IPS DF 6.9 (cell line): ENCODE measurements at places on chromosomes 7 and 10.

DNA sequence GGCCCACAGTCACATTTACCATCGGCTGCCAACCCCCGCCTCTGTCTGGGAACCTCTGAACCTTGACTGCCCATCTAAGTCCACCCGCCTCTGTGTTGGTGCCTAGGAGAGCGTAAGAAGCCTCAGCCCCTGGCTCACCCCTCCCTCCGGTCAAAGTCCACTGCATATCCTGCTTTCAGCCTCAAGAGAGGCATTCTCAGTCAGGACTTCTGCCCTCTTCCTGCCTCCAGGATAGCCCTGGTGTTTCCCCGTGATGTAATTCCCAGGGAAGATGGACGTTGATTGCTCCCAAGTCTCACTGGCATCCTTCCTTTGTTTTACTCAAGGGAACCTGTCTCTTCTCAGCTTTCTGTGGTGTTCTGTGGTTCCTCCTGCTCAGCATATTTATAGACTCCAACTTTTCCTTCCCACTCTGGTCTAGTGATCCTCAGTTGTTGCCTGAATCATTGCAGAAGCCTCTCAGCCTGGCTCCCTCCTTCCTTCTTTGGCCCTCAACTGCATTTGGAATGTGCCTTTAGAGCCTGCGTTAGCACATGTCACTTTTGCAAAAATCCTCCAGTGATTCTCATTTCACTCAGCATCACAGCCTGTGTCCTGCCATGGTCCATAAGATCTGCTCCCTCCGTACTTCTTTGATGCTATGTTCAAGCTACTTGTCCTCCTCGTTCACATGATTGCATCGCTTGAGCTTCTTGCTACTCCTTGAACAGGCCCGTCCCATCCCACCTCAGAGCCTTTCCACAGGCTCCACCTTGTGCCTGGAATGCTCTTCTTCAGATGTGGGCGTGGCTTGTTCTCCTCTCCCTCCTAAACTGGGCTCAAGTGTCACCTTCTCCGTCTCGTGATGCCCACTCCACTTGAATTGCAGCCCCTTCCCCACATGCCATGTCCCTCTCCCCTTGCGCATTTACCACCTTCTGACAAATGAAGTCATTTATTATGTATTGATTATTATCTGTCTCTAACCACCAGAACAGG is 124.2 kb downstream of the PLPP4 start:
- DNase-seq = no peak

DNA sequence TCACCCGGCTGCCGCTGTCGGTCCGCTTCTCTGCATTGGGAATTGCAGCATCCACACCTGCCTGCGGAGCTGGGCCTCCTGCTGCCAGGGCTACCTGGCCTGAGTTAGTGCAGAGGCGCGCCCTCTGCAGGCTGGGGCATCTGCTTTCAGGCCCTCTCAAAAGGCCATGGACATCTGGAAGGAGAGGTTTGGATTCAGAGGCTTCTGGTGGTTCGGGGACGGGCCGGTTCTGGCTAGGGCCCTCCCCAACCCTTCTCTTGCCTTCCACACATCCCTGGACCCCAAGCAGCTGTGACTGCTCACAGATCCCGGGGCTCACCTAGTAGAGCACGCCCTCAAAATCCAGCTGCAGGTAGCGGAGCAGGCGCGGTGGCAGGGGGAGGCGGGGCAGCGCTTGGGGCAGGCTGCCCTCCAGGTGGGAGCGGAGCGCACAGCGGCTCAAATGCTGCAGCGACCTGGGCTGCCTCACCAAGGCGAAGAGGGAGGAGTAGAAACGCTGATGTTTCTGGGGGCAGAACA is 8.4 kb upstream of the GBX1 start:
- no peak for DNase-seq

GRCh38 chr10:69045441-69046300 is 42.2 kb upstream of the SRGN start:
- no peak for DNase-seq

GRCh38 chr10:78867555-78867939 is 201.2 kb upstream of the ZMIZ1 start:
- DNase-seq = no peak

GRCh38 chr7:66353547-66353946 is 148.4 kb downstream of the TPST1 start:
- DNase-seq = no peak

- no peak for DNase-seq
Observed at GRCh38 chr10:680146-680545, 9.3 kb downstream of the DIP2C start.

DNA sequence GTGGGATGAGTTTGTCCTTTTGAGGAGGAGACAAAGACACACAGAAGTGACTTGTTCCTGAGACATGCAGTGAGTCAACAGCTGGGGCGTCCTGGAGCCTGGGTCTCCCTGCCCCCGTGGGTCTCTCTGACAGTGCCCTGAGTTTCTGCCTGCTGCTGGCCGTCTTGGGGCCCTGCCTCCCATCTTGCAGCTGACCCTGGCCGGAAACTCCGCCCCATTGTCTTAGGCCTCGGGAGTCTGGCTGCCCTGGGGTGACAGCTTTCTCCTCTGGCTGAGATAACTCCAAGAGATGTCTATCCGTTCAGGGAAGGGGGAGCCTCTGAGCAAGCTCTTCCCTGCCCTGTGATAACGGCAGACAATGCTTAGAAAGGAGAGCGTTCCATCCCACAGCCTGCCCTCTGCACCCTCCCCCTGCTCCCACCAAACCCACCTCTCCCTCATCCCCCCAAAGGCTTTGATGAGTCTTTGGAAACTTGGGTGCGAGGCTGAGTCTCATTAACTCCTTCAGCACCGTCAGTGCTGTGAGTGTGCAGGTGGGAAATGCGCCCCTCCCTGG is 69.5 kb upstream of the PODXL start:
- no peak for DNase-seq

- no peak for DNase-seq
Observed at GRCh38 chr7:112020800-112021199, 185.4 kb downstream of the DOCK4 start.

GRCh38 chr10:131636116-131636515 is 264.7 kb upstream of the PPP2R2D start:
- DNase-seq = no peak

GRCh38 chr7:149880638-149881311 is 7.0 kb downstream of the ATP6V0E2 start:
- no peak for DNase-seq

DNA sequence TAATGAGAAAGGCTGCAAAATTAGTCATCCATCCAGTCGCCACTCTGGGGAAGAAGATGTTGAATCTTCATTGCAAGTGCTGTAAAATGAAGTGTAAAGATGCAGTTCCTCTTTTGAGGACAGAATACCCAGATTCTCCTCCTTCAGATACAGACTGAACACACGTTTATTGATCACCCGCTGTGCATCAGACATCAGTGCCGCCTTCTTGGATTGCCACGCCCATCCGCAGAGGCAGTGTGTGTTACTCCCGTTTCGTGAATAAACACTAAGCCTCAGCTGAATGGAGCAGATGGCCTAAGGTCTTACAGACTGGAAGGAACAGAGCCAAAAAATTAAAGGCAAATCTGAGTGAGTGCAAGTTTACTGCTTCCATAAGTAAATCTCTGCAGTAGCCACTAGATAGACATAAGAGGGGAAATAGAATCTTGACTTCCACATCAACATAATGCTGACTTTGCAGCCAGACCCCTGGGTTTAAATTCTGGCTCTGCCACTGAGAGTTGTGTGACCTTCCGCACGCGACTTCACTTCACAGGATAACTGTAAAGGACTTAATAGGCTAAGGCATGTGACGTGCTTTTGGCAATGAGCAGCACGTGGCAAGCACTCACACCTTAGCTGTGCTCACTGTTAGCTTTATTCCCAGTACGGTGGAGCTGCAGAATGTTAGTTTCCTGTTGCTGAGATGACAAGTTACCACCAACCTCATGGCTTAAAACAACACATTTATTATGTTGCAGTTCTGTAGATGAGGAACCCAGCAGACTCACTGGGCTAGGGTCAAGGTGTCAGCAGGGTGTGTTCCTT is 285.9 kb downstream of the CELF2 start:
- no peak for DNase-seq

DNA sequence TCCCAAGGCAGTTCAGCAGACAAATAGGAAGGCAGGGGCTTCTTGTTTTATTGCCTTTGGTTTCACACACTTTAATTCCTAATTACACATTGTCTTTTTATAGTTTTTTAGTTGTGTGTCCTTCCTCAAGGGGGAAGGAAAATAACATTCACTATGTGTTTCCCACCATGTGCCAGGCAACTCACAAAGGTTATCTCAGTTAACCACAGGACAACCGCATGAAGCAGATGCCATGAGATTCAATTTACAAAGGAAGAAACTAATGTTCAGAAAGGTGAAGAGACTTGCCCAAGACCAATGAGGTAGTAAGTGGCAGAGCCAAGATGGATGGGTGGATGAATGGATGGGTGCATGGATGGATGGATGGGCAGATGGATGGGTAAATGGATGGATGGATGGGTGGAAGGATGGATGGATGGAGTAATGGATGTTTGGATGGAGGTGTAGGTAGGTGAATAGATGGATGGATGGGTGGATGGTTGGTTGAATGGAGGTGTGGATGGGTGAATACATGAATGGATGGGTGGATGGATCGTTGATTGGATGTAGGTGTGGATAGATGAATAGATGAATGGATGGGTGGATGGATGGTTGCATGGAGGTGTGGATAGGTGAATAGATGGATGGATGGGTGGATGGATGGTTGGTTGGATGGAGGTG is 77.9 kb downstream of the ARHGAP22 start:
- no peak for DNase-seq

DNA sequence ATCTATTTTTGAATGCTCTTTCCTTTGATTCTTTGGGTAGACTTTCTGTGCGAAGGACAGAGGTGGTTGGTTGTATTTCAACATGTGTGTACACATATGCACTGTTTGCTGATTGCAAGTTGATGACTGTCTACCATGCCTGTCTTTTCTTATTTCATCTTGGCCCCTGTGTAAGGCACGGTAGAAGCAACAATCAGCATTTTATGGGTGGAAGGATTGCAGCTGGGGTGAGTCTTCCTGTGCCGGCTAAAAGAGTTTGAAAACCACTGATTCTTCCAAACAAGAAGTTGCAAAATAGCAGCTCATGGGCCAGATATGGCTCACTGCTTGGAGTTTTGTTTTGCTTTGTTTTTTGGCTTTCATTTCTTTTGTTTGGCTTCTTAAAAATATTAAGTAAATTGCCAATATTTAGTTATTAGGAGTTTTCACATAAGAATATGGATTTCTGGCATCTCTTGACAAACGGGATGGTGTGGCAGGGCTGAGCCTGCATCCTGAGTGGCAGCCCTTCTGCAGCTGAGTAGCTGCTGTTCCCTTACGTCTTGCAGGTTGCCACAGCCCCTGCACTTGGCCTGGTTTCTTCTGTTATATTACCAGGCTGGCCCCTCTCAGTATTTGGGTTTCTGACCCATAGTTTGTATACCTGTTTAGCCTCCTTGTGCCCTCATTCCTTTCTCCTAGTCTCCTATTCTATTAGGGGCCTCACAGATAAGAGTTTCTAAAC is 7.2 kb downstream of the ZNF862 start:
- DNase-seq = no peak

DNA sequence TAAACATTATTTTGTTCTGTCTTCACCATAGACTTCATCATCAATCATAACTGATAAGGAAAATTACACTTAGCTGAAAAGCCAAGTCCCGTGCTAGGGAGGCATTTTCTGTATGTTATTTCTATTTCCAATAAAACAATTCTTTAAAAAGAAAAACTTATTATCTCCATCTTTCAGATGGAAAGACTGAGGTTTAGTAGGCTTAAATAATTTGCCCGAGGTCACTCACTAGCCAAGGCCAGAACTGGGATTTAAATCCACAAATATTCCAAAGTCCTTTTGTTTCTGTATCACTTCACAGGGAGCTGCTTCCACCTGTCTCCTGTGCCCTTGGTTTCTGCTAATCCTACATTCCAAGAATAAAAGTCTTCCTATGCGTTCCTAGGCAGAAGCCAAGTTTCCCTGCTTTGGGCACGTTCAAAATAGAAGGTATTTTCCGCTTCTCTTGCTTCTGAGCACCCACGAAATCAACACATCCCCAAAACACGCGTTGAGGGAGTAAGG is 732 bp downstream of the CPVL start:
- DNase-seq = no peak

DNA sequence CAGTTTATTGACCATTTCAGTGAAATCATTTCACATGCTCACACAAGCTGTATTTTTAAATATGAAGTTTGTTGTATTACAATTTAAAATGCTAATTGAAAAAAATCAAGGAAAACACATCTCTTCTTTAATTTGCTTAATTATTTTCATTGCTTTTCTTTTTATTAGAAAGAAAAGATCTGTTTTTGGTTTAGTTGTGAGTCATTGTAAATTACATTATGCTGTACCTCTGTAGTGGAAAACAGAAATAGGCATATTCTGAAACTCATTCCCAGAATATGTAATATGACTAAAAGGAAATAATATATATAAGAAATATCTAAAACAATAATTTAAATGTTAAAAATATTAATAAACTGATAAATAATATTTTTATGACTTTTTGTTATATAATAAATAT is 161.9 kb downstream of the HGF start:
- DNase-seq = no peak

DNA sequence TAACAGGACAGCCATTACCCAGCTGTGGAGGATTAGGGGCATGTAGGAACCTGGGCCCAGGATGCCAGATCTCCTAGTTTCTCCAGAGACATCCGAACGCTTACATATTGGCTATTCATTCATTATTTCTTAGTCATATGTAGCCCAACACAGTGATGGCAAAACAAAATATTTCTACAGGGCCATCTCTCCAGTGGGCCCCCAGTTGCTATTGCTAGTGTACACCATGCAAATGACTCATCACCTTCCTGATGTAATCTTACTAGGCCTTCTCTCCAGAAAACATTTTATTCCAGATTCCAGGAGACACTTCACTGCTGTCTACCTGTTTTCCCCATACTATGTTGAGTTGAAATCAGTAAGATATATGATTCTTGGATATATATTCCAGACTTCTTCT is 201.7 kb downstream of the PLXDC2 start:
- no peak for DNase-seq

DNA sequence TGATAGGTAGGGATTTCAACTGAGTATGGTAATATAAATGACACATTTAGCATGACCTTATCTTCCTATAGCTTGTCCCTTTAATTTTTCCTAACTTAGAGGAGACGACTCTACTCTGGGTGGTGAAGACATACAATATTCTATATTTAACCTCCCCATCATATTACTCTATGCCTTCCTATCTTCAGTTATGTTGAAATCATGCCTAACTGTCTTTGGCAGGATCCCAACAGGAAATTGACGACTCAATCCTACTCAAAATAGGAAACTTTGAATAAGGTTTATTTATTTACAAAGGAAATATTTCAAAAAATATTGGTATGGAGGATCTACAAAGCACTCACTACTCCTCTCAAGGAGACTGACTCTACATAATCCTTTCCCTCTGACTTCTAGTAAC is 24.1 kb upstream of the SEMA3A start:
- no peak for DNase-seq
